ENCODE measurements at places on chromosomes 12 and 14. TPM values are rescaled to one million over a fixed set of nuclear protein-coding genes. Genes with fewer than 3 reads are reported as not detected.

Gene KCNA5
- not detected for total RNA-seq

Gene TSPAN11
- 0.07 TPM for total RNA-seq

Gene SIRT4
- 4.2 TPM for total RNA-seq

Gene KRT83
- total RNA-seq = not detected

GRCh38 chr12:102433304-102433703, 47.1 kb downstream of the IGF1 start:
- DNase-seq = no peak

GRCh38 chr12:103181366-103182152, 224.1 kb downstream of the ASCL1 start:
- DNase-seq = no peak

GRCh38 chr12:99810718-99811593, 163.4 kb downstream of the GARIN6 start:
- no peak for DNase-seq

DNA sequence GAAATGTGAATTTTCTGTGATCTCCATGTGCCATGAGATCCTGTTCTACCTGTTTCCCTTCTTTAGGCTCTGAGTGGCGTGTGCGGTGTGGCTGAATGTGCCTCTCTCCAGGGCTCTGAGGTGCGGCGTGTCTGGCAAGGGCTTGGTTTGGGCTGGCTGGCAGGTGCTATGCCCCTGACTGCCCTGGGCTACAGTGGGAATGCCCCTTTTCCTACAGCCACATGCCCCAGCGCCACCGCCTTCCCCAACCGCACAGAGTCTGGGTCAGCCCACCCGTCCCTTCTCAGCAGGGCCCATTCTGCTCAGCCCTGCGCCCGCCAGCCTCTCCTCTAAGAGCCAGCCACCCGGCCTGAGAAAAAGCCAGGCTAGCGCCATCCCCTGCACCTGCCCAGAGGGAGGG, 24.7 kb downstream of the BTBD6 start:
- DNase-seq = no peak

DNA sequence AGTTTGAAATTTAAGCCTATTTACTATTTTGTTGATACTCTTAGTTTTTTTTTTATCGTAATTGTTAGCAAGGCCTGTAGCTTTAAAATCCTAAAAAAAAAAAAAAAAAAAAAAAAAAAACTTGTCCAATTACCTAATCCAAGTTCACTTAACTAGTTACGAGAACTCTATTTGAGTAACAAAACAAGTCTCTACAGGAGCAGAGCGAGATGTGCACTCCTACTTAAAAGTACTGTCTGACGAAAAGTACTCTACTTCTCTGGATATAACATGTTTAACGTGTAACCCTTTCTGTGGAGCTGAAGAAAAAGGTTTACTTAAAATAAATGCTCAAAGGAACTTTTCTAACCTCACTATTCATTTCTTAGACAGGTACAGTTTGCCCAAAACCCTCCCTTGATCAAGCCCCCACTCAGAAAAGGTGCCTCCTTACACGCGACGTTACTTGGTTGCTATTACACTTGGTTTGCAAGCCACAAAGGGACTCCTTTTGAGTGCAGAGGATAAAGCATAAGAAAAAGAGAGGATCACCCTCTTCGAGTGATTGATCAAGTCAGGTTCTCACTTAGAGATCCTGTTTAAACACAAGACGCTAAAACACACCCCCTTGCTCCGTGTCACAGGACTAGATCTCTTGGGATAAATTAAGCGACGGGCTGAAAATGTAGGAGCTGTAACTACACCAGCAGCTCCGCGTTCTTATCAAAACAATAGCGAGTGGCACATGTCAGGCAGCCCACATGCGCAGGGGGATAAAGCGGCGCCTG, 2.2 kb downstream of the BAZ1A start:
- peak; percentile 46 for DNase-seq

DNA sequence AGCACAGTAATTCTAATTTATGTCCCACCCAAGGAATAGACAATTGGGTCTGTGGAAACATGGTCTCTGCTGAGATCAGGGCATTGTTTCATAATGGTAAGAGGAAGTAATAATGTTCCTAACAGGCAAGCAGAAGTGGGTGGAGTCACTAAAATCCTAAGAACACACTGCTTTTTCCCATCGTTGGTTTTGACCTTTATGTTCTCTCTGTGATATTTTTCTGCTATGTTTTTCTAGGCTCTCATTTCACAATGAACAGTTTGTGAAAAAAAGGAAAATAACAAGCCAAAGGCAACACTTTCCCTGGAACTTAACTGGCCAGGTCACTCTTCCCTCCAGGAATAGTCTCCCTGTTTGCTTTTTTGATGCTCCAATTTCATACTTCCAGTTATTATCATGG, 80.6 kb upstream of the OVCH1 start:
- no peak for DNase-seq

GRCh38 chr12:13007496-13008233, 7.6 kb upstream of the HEBP1 start:
- DNase-seq = no peak

DNA sequence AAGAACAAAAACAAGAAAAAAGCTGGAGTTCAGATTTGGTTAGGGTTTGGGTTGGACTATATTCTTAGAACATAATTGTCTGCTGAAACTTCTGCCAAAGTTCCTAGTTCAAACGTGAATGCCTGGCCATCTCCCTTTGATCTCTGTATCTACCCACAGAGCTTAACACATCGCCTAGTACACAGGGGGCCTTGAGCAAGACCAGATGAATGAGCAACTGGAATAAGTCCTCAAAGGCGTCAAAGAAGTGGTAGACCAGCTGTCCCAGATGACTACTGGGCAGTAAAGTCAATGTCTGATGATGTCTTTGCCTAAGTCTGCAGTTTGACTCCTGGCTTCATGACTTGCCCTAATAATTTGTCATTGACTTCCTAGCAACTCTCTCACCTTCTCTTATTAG, 13.9 kb upstream of the STAB2 start:
- no peak for DNase-seq

DNA sequence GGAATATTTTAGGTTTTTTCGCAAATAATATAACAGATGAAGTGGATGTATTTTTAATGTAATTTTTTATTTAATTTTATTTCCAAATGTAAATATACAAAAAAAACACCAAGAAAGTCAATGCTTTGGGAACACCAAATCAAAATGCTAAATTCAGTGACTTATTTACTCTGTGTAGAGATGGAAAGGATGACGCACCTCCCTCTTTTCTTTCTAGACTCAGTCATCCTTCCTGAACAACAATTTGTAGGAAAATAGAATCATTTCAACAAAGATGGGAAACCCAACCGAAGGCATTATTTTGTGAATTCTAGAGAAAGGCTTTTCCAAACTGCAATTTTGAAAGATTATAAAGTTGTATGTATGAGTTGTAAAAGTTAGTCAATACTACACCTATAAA, 57.7 kb downstream of the CCER1 start:
- no peak for DNase-seq

Measured in activated T-cell treated with anti-CD3 and anti-CD28 coated beads, Interleukin-2, amount 50 U/mL, for 72 hours (primary cell).